ENCODE measurements at places on chromosomes 4 and X.
A peak's percentile ranks its signal among the peaks of the same experiment; 100 is the strongest.

- DNase-seq: no peak
Observed at GRCh38 chrX:105461016-105461415, 240.5 kb upstream of the TEX13A start.

DNA sequence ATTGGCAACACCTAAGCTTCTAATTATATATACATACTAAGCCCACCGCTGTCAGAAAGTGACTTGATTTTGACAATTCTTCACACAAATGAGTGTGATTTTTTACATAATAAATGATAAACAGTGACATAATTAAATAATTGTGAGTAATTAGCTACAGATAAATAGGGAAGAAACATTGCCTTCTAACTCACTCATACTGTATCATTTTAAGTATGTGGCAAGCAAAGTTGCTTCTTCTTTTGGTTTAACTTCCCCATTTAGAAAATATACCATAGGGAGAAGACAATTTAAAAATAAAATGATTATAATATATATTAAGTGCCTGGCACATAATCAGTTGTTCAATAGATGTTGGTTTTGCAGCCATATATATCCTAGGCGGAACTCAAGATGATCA, 644.2 kb downstream of the FSTL5 start:
- no peak for DNase-seq

- no peak for DNase-seq
Observed at GRCh38 chr4:57498251-57498650, 388.1 kb upstream of the IGFBP7 start.

DNA sequence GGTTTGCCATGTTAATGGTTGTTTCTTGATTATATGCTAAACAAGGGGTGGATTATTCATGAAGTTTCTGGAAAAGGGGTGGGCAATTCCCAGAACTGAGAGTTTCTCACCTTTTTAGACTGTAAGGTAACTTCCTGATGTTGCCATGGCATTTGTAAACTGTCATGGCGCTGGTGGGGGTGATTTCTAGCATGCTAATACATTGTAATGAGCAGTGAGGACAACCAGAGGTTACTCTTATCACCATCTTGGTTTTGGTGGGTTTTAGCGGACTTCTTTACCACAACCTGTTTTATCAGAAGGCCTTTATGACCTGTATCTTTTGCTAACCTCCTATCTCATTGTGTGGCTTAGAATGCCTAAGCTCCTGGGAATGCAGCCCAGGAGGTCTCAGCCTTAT, 81.5 kb downstream of the CFAP299 start:
- no peak for DNase-seq

GRCh38 chr4:126168484-126168883, 853.7 kb downstream of the FAT4 start:
- DNase-seq: no peak

DNA sequence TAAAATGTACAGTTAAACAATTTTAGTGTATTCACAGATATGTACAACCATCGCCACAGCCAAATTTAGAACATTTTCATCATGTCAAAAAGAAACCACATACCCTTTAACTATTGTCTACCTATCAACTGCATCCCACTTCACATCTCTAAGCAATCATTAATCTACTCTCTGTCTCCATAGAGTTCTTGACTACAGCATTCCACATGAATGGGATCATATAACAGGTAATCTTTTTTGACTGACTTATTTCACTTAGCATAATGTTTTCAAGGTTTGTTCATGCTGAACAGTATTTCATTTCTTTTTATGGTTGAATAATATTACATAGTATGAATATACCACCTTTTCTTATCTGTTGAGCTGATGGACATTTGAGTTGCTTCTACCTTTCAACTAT, 281.4 kb upstream of the EDA2R start:
- no peak for DNase-seq

GRCh38 chrX:36577006-36577405, 431.2 kb upstream of the FAM47C start:
- DNase-seq: no peak

- DNase-seq: no peak
Observed at GRCh38 chrX:39764441-39764914, 333.3 kb downstream of the BCOR start.

DNA sequence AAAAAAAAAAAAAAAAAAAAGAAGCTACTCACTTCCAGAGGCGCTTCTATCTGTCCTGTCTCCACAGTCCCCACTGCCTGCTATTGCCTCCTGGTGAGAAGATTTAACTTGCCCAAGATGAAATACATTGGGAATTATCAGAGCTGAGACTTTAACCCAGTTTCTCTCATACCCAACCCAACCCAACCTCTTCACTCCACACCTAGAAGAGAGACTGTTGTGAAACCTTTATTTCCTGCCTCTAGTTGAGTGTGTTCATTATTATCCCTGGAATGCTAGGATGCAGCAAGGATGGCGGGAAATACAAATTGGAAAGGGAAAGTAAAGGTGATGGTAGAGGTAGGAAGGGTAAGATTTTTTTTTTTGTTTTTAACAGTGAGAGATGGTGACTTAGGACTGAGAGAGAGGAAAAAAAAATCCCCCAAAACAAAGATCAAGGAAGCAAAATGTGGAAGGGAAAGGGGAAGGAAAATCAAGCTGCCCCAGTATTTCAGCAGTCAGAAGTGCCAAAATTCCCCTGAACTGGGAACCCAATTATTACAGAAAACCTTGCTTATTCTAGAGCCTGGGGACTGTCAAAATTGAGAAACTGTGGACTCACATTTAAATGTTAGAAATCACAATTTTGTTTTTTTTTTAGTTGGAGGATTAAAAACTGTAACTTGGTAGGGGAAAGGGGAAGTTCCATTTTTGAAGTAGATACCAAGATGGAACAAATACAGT, 253.0 kb downstream of the PTTG2 start:
- no peak for DNase-seq

- DNase-seq: no peak
Observed at GRCh38 chr4:83114576-83114975, at the start of gene PLAC8. PLAC8 (minus strand) TSS chr4:83114729; CDS start chr4:83107921, 6,808 bp downstream.

DNA sequence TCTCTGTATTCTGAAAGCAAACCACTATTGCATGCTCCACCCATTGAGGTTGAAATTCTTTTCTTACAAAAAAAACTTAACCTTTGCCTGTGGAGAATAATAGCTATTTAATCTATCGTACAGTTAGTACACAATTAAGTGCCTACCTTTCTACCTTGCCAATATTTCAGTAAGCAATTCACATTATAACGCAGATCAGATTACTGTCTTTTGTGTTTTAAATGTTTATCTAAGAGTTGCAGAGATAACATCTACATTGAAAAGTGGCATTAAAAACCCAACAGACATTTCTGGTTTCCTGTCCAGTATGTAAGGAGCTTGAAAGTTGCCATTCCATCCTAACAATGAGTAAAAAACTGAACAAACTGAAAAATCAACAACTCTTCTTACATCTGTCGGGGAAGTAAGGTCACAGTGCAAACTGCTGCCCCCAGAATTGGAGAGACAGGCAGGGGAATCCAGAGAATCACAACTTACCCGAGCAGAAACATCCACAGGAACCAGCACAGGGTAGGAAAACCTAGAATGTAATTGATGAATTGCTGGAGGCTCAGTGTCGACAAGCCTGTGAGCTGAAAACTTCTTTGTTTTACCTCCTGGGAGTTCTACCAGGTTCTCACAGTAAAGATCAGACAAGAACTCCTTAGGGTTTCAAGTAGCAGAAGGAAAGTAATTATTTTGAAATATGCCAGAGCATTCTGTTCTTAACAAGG, 27.3 kb upstream of the ACSL4 start:
- no peak for DNase-seq

- no peak for DNase-seq
Observed at GRCh38 chr4:17024425-17024824, 126.0 kb upstream of the LDB2 start.

DNA sequence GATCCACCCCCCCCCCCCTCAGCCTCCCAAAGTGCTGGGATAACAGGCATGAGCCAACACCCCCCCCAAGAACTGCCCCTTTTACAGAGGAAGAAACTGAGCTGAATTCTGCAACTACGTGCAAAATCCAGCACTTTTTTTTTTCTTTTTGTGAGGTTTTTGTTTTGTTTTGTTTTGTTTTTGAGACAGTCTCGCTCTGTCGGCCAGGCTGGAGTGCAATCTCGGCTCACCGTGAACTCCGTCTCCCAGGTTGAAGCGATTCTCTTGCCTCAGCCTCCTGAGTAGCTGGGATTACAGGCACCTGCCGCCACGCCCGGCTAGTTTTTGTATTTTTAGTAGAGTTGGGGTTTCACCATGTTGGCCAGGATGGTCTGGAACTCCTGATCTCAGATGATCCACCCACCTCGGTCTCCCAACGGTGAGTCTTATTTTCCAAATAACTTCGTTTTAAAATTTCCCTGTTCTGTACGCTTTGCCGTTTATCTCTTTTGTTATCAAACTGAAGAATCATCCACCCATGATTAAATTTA, 4.9 kb downstream of the CRLF2 start:
- DNase-seq: no peak

- DNase-seq: no peak
Observed at GRCh38 chr4:4555916-4556315, 14.1 kb upstream of the STX18 start.

GRCh38 chrX:8864161-8864560, 63.0 kb upstream of the FAM9A start:
- no peak for DNase-seq

DNA sequence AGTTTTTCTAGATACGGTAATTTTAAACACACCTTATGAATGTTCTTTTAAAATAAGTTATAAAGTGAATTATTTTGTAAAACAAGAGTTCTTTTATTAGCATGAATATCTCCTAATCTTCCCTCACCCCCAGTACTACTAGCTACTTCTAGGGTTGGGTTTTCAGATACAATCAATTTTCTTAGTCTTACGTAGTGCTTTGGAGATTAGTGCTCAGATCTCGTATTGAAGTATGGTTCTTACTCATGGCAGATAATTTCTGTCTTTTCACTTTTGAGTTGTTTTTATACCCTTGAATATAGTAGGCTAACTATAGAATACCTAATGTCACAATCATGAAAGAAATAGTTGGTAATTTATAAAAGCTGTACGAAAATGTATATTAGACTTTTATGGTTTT, 43.2 kb downstream of the CDKL5 start:
- DNase-seq: no peak

DNA sequence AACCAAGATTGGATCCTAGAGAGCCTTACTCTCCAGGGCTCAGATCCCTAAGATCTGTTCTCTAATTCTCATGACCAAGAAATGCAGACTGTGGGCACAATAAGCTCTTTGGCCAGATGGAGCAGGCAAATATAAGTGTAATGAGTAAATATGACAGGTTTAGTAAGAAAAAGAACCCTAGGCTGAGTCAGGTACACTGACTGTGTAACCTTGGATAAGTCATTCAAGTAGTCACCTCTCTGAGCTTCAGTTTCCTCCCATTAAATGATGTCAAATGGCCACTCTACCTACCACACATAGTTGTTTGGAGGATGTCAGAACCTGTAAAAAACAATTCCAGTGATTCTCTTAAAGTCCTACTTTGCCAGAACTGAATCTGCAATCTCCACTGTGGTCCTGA, 8.3 kb upstream of the EDA start:
- DNase-seq: no peak

DNA sequence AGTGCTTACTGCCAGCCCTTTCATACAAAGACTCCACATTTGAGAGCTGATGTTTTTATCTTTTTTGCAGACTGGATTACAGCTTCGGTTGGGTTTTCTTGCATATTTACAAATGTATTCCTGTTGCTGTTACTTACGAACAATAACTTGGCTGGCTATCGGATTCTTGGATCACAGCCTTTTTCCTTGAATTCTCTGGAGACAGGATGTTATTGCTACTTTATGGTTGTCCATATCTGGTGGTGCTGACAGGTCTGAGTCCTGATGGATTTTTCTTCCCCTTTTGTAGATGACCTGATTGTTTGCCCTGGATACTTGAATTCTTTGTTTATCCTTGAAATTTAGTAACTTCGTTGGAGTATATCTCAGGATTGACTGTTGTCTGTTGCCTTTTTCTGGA, 77.7 kb downstream of the PDK3 start:
- DNase-seq: no peak

DNA sequence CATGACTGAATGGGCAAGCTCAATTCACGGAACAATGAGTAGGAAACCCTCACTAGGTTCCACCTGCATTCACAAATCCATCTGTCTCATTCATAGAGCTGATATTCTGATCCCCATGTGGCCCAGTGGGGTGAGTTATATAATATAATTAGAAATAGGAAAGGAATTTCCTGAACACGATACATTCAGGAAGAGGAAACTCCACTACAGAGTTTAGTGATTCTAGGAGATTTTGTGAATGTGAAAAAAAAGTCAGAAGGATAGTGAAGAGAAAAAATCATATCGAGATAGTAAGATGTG, 471.2 kb downstream of the GASK1B start:
- no peak for DNase-seq

DNA sequence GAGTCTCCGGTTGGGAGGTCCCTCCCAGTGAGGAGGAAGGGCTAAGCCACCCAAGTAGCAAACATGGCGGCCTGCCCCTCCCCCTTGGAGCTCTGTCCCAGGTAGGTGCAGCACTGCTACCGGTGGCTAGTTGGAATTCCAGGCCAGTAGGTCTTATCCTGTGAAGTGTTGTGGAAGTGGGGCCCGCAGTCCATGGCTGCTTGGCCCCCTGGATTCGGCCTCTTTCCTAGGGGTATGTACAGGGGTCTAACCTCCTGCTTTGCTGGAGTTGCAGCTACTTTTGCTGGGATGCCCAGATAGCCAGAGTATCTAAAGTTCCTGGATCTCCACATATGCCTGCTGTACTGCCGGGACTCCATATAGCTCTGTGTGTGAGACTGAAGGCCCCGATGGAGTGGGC, 9.9 kb upstream of the TMSB15C start:
- no peak for DNase-seq

DNA sequence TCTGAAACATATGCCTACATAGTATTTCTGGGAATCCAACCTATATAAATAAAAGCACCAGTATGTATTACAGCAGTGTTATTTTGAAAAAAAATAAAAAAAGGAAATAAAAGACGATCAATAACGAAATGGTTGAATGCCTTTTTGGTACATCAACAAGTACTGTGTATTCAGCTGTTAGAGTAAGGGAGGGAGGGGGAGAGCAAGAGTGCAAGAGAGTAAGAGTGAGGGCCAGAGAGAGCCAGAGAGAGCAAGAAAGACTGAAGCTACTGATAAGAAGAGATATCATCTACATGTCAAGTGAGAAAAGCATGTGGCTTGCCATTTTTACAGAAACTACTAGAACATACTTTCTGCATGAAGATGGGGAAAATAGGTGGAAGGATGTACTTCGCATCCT, 1.8 kb downstream of the SPIN4 start:
- no peak for DNase-seq

GRCh38 chr4:112765317-112765974, 128.5 kb downstream of the LARP7 start:
- DNase-seq: no peak

GRCh38 chr4:73650250-73650649, 30.0 kb upstream of the RASSF6 start:
- no peak for DNase-seq

- DNase-seq: peak; percentile 89
Observed at GRCh38 chr4:40924096-40924792, 174.5 kb downstream of the NSUN7 start.

GRCh38 chr4:121728798-121729226, 32.0 kb upstream of the ANXA5 start:
- DNase-seq: no peak
